8988T (cell line): ENCODE measurements at places on chromosomes 1 and 21.

DNA sequence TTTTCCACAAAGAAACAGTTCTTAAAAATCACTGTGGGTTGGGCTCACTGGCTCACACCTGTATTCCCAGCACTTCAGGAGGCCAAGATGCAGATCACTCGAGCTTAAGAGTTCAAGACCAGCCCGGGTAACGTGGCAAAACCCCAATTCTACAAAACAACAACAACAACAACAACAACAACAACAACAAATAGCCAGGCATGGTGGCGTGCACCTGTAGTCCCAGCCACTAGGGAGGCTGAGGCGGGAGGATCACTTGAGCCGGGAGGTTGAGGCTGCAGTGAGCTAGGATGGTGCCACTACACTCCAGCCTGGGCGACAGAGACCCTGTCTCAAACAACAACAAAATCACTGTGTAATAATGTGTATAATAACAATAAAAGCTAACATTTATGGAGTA is 40.8 kb downstream of the CDCP2 start:
- DNase-seq = no peak

DNA sequence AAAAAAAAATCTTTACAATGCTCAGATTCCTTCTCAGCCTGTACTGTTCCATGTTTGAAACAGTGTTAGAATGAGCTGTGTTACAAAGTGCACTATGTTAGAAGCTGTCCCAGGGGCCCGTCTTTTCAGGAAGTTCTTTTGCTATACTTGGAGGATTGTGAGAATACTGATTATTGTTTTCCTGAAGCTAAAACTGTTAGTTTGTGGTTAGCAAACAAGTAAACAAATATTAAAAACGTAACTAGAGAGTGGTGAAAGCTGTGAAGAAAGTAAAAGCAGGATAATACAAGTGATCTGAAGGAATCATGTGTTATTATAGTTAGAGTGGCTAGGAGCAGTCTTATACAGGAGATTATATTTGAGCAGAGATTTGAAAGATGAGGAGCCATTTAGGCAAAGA is 35.6 kb downstream of the CAMSAP2 start:
- DNase-seq = no peak

- no peak for DNase-seq
Measured at GRCh38 chr1:76254104-76255030, 179.8 kb downstream of the ST6GALNAC3 start.

DNA sequence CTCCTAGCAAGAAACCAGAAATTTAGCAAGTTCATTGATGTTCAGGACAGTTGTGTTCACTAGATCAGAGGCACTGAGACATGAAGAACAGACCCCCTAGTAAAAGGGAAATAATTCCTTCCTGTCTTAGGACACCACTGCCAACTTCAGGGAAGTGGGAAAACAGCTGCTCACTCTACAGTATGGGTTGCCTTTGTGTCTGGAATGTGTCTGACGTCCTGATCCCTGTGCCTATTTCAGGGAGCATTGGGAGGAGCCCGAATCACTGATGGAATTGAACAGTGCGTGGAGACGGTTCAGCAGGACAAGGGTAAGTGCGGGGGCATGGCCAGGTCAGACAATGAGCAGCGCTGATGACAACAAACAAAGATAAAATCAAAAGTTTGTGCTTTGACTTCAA is 21.0 kb downstream of the S100A11 start:
- DNase-seq = no peak

DNA sequence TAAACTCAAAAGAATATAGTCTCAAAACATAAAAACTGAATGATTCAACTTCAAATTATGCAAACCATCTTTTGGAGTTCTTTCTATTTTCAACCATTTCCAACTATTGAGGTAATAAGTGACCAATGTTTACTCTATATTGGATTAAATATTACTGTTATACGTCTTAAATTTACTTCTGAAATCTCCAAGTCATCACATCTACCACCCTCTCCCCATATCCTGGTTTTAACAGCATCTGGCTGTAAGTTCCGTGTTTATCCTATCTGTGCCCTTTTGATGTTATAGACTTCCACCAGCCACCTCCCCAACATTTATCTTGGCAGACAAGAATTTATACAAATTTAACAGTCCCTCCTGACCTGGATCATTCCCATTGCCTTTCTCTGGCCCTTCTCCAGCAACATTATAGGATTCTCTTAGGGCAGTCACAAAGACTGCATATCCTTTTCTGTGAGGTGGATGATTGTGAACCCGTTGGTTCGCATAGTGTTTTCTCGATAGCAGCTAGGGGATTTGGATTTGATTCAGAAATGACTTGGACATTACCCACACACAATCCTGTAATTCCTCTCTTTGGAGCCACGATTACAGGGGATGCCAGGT is 313.4 kb upstream of the FMN2 start:
- DNase-seq = no peak

- no peak for DNase-seq
Measured at GRCh38 chr1:76939050-76939816, 72.0 kb downstream of the ST6GALNAC5 start.

DNA sequence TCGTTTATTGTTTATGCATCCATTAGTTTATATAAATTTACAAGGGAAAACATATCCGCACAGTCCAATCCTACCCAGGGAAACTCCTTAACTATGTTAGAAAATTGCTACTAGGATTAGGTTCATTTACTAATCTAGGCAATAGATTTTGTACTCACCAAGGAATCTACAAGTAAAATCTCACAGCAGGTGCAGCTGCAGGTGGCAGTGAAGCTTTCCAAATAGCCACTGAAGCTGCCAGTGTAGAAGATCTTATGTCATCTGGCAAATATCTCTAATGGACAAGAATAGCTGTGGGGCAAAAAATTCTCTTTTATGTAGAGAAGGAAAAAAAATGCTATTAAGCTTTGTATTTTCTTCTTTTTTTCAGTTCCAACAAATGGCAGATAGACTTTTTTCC is 963.4 kb upstream of the ADGRL4 start:
- no peak for DNase-seq

- DNase-seq = no peak
Measured at GRCh38 chr21:42619166-42619565, 34.3 kb upstream of the PDE9A start.

GRCh38 chr1:12052997-12053686 is 10.0 kb upstream of the TNFRSF8 start:
- DNase-seq = no peak

DNA sequence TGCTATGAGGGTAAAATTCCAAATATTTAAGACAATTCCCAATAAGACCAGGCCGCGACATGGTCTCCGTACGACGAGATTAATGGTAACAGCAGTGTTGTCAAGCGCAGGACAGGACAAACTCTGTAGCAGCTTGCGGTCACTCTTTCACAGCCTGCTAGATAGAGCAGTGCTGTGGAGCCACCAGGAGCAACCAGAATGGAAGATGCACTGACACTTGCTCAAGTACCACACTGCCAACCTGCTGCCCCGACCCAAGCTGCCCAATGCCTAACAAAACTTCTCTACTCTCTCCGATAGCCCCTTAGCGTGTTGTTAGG is 636 bp downstream of the WARS2 start:
- no peak for DNase-seq

DNA sequence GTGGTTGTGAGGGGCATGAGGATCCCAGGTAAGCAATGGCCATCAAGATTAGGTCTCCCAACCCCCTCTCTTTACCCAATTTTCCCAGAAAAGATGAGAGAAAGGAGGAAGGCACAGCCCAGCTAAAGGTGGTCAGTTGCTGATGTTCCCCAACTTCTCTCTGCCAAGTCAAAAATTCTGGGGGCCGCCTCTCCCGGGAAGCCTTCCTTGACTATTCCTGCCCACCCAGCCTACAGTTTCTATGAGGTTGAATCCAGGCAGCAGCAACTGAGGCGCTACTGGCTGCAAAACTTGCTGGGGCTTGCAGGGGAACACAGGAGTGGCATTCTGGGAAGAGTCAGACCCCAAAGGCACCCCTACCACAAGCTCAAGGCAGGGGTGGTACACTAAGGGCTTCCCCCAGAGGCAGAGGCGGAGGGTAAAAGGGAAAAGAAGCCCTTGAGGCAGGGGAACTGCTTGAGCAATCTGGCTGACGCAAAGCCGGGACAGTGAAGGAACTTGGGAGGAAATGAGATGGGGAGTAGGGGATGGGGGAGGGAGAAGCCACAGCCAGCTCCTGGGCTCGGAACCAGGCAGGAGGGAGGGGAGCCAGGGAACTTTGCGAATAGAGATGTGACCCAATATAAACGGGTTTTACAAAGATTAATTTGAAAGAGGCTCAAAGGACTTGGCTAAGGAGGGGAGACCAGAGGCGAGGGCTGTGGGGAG is 31.2 kb downstream of the SDC3 start:
- DNase-seq = no peak

GRCh38 chr1:200346700-200347099 is 63.1 kb downstream of the ZNF281 start:
- no peak for DNase-seq

DNA sequence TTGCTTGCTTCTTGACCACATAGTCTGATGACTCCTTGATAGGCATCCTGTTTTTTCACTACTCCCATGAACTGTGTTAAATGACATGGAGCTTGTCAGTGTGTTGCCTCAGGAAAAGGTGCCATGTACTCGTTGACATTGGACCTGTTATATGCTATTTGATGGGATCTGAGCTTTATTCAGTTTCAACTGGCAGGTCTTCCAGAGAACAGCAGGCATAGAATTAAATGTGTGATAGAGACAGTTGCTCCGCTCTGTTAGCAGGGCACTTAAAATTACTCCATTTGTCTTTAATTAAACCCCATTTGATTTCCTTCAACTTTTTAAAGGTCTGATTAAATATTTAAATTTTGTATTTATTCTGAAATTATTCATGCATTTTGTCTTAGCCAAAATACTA is 189.7 kb upstream of the ADGRL4 start:
- DNase-seq = no peak

GRCh38 chr1:45355683-45356082 is 15.4 kb upstream of the MUTYH start:
- no peak for DNase-seq

DNA sequence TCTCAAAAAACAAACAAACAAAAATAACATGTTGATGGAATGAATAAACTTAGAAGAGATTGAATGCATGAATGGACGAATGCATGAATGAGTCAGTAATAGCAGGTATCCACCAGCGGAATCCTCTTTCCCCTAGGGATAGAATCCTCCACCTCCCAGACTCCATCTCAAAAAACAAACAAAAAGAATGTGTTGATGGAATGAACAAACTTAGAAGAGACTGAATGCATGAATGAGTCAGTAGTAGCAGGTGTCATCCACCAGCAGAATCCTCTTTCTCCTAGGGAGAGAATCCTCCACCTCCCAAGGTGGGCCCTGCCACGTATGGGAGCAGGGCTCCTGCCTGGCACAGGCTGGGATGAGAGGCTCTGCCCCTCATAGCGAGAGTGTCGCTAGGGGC is 26.8 kb upstream of the RNF19B start:
- no peak for DNase-seq

DNA sequence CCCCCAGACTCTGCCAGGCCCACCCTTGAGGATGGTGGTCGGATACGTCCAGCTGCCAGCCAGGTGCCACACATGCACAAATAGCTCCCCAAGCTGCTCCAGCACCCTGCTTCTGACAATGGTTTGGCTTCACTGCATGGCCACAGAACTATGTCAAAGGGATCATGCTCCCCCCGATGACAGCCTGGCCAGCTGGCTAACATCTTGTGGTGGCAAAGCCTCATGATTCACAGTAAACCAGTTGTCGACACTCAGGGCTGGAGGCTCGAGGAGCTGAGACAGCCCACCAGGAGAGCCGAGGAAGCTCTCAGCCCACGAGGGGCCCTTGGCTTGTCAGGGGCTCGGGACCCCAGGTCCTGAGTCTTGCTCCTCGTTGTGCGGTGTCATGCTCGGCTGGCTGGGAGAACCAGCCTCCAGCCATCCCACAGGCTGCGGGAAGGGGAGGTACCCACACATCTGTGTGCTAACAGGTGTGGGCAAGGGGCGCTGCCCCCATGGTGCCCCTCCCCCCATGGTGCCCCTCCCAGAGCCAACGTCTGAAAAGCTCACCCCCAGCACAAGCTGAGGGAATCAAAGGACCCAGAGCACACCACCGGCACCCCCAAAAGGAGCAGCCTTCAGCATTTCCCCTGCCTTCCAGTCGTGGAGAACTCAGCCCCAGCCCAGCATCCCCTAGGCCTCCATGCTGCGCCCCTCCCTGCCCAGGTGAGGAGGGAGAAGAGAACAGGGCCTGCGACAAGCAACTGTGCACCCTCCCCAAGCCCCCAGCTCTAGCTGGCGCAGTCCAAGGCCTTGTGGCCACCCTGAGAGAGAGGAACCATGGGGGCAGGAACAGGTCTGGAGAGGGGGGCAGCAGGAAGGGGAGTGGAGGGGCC is 41.2 kb downstream of the KIF21B start:
- DNase-seq = no peak

DNA sequence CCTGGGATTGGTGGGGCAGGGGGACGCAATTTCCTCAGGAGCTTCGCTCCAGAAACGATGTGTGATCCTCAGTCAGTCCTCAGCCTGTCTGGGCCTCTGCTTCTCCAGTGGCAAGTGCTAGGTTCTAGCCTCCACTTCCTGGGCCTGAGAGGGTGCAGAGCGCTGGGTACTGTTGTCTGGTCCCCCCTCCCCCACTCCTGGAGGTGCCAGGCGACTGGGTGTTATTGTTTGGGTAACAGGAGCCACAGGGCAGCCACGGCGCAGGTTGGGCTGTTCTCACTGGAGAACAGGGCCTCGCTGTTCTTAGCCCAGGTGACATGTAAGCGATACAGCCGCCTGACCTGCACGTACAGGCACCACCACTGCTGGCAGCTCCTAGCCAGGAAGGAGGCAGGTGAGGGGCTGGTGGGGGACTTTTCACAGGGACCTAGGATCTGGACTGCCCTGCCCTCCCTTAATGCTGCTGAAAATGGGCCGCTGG is 2.1 kb downstream of the RPS6KA1 start:
- peak; percentile 3 for DNase-seq

GRCh38 chr1:19620786-19621185 is 23.3 kb upstream of the NBL1 start:
- DNase-seq = no peak

GRCh38 chr1:34650090-34650489 is 104.8 kb upstream of the GJB5 start:
- DNase-seq = no peak

- DNase-seq = no peak
Measured at GRCh38 chr1:3038571-3039181, 17.4 kb downstream of the ACTRT2 start.

DNA sequence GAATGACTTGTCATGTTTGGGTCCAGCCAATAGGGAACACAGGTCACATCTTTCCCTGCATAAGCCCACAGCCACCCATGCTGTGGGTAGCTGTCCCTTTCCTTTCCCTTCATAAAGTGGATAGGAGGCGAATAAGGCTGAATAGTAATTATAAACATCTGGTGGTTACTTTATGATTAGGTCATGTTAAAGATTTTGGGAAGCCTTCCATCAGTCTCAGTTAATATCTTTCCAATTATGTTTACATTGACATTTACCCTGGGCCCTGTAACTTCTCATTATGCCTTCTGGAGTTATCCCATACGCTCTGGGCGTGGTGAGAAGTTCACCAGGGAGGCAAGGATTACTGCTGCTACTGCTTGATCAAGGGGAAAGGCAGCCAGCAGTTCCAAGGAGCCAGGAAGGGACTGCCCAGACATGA is 197.2 kb downstream of the HLX start:
- DNase-seq = no peak

- no peak for DNase-seq
Measured at GRCh38 chr1:231679109-231679508, 52.5 kb downstream of the DISC1 start.

GRCh38 chr1:228555074-228555994 is 68.2 kb downstream of the RNF187 start:
- DNase-seq = no peak

- DNase-seq = no peak
Measured at GRCh38 chr21:44718093-44718492, 6.7 kb upstream of the TSPEAR start.
